ENCODE measurements at places on chromosomes 6 and 20. TPM values are rescaled to one million over a fixed set of nuclear protein-coding genes. Genes with fewer than 3 reads are reported as not detected.

The MCCD1 gene
- 0.56 TPM for total RNA-seq

The RSPO4 gene
- total RNA-seq, result not detected

The ETV7 gene
- total RNA-seq, result 0.28 TPM

The NKX2-2 gene
- total RNA-seq, result not detected

The BEND6 gene
- total RNA-seq, result under 0.01 TPM

The TINAG gene
- total RNA-seq, result not detected

The GINS1 gene
- 11.4 TPM for total RNA-seq

The PTCRA gene
- total RNA-seq, result not detected

The PAK5 gene
- 0.17 TPM for total RNA-seq

The PNPLA1 gene
- 0.14 TPM for total RNA-seq

The OOEP gene
- total RNA-seq, result not detected

The TCP11 gene
- not detected for total RNA-seq

The FRK gene
- 26.8 TPM for total RNA-seq

The LSM2 gene
- total RNA-seq, result 7.3 TPM

The EPPIN gene
- not detected for total RNA-seq

The WFDC2 gene
- total RNA-seq, result not detected

The TP53TG5 gene
- total RNA-seq, result not detected

The TFAP2B gene
- total RNA-seq, result not detected

The EEF1E1 gene
- 20.1 TPM for total RNA-seq

The SLC16A10 gene
- 16.7 TPM for total RNA-seq

The CTAGE9 gene
- total RNA-seq, result not detected

The EMILIN3 gene
- not detected for total RNA-seq

The CST4 gene
- total RNA-seq, result not detected

The RCAN2 gene
- total RNA-seq, result 8.2 TPM

The PRSS16 gene
- total RNA-seq, result not detected

The NHSL1 gene
- total RNA-seq, result 33.0 TPM

The C6orf52 gene
- not detected for total RNA-seq

The HLA-DMA gene
- total RNA-seq, result 7.8 TPM

The COL19A1 gene
- 0.25 TPM for total RNA-seq

The MUC22 gene
- not detected for total RNA-seq

The ARMC2 gene
- total RNA-seq, result 0.51 TPM

The PRKN gene
- 4.1 TPM for total RNA-seq

The IRF4 gene
- 1.2 TPM for total RNA-seq

The COL9A3 gene
- 0.98 TPM for total RNA-seq

The SLC22A16 gene
- 0.08 TPM for total RNA-seq

The LY6G6D gene
- total RNA-seq, result not detected

The PRL gene
- total RNA-seq, result not detected

The SLC17A2 gene
- total RNA-seq, result 88.1 TPM

The BPIFB4 gene
- total RNA-seq, result not detected

The SLC9A8 gene
- total RNA-seq, result 9.5 TPM

The INSM1 gene
- total RNA-seq, result not detected

The POM121L2 gene
- total RNA-seq, result not detected

The GTSF1L gene
- not detected for total RNA-seq

The CTCFL gene
- total RNA-seq, result 0.08 TPM

The ZFP57 gene
- total RNA-seq, result not detected

The ZNF512B gene
- total RNA-seq, result 11.8 TPM

The HUS1B gene
- 1.3 TPM for total RNA-seq

The ITCH gene
- 85.3 TPM for total RNA-seq

The PROCR gene
- 6.7 TPM for total RNA-seq

The EDN3 gene
- 0.09 TPM for total RNA-seq

All from liver (tissue), 10 donors.